ENCODE measurements at places on chromosomes 12 and 14.

GRCh38 chr12:64171715-64172114, 50.4 kb downstream of the KICS2 start:
- DNase-seq: no peak

DNA sequence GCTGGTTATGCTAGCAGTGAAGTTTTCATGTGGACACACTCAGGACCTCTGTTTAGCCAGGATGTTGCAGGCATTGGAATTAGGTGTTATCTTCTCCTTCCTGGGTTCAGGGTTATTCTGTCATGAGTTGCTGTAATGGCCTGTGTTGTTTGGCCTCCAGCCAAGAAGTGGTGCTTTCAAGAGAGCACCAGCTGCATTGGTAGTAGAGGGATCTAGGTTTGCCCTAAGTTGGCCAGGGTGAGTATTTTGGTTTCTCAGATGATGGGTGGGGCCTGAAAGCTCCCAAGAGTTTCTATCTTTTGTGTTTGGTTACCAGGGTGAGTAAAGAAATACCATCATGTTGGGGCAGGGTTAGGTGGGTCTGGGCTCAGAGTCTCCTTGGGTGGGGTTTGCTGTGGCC, 2.7 kb upstream of the GZMH start:
- no peak for DNase-seq

DNA sequence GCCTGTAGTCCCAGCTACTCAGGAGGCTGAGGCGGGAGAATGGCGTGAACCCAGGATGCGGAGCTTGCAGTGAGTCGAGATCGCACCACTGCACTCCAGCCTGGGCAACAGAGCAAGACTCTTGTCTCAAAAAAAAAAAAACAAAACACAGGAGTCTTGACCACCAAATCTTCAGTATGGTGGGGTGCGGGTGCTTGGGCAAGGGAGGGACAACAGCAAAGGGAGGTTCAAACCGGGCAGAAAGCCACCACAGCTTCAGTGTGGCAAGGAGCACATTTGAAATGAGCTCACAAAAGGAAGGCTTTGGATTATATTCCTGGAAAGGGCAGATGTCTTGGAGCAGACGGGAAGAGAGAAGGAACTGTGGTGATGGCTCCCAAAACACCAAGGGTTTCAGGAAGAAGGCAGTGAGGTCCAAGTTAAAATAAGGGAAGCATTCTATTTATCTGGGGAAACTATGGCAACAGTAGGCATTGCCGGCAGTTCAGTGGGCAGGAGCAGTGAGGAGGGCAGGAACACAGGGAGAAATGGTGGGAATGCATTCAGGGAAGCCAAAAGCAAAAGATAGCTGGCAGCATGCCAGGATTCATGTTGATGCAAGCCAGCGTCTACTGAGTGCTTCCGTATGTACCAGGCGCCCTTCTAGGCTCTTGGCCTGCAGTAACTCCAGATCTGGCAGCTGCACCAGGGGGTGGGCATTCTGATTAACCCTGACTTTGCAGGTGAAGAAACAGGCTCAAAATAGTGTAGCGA, 51.0 kb upstream of the SRSF5 start:
- no peak for DNase-seq

GRCh38 chr12:19483727-19484126, 44.4 kb downstream of the AEBP2 start:
- no peak for DNase-seq

All from pancreas (tissue), 10 donors.